Nasal cavity respiratory epithelium epithelial cell of viscerocranial mucosa (primary cell): ENCODE measurements at places on chromosomes 12 and 14. TPM values are rescaled to one million over a fixed set of nuclear protein-coding genes. Genes with fewer than 3 reads are reported as not detected.

Gene NR4A1
- total RNA-seq, result 0.28 and 0.68 TPM in 2 replicates

Gene TMEM233
- total RNA-seq, result not detected in 2 replicates

Gene PLEKHD1
- total RNA-seq, result 0.07 TPM in 1 of 2 replicates, not detected in the other

Gene FAM186B
- total RNA-seq, result 0.34 and 0.57 TPM in 2 replicates

Gene NFATC4
- 3.4 and 9.5 TPM in 2 replicates for total RNA-seq

Gene TBK1
- total RNA-seq, result 22.9 and 25.4 TPM in 2 replicates

Gene ZNF385A
- total RNA-seq, result 6.2 and 40.2 TPM in 2 replicates

Gene AVPR1A
- not detected in 2 replicates for total RNA-seq

Gene HOXC13
- not detected in 2 replicates for total RNA-seq

Gene MYH7
- total RNA-seq, result not detected in 2 replicates

Gene PPM1A
- 40.3 and 70.9 TPM in 2 replicates for total RNA-seq

Gene TAS2R14
- 0.68 and 4.1 TPM in 2 replicates for total RNA-seq

Gene C2CD5
- total RNA-seq, result 14.7 and 16.2 TPM in 2 replicates

Gene FAM90A1
- total RNA-seq, result 0.28 TPM in 1 of 2 replicates, not detected in the other

Gene CLEC2A
- not detected in 2 replicates for total RNA-seq

Gene ADAM20
- total RNA-seq, result 0.68 and 2.5 TPM in 2 replicates

Gene CALM1
- 198 and 1,047 TPM in 2 replicates for total RNA-seq

Gene ARID2
- 16.4 and 30.2 TPM in 2 replicates for total RNA-seq

Gene DPPA3
- total RNA-seq, result not detected in 2 replicates

Gene MYL2
- not detected in 2 replicates for total RNA-seq

Gene OR9K2
- total RNA-seq, result not detected in 2 replicates

Gene POTEM
- not detected in 2 replicates for total RNA-seq

Gene KRT77
- not detected in 2 replicates for total RNA-seq

Gene NRIP2
- not detected in 2 replicates for total RNA-seq

Gene KRT78
- 0.36 and 6.2 TPM in 2 replicates for total RNA-seq

Gene KLHL33
- total RNA-seq, result not detected in 2 replicates

Gene SLC5A8
- total RNA-seq, result not detected in 2 replicates

Gene KRT6C
- 171 and 249 TPM in 2 replicates for total RNA-seq

Gene MGST1
- total RNA-seq, result 94.7 and 203 TPM in 2 replicates

Gene ASCL1
- not detected in 2 replicates for total RNA-seq

Gene ADAM21
- under 0.01 and 0.14 TPM in 2 replicates for total RNA-seq

Gene ZDHHC22
- not detected in 2 replicates for total RNA-seq

Gene MORN3
- 0.50 and 3.4 TPM in 2 replicates for total RNA-seq

Gene RASAL1
- total RNA-seq, result 0.68 and 1.8 TPM in 2 replicates

Gene PRB2
- not detected in 2 replicates for total RNA-seq

Gene CIPC
- total RNA-seq, result 8.5 and 23.0 TPM in 2 replicates

Gene GPR68
- total RNA-seq, result 1.4 and 10.5 TPM in 2 replicates

Gene MYF6
- not detected in 2 replicates for total RNA-seq

Gene GALNT8
- not detected in 2 replicates for total RNA-seq

Gene CMKLR1
- not detected in 2 replicates for total RNA-seq

Gene GALNT6
- total RNA-seq, result 6.5 and 73.5 TPM in 2 replicates

Gene CD163
- total RNA-seq, result not detected in 2 replicates

Gene C12orf60
- 1.3 and 2.7 TPM in 2 replicates for total RNA-seq

Gene CCDC198
- not detected in 2 replicates for total RNA-seq

Gene OAS3
- total RNA-seq, result 4.8 and 16.0 TPM in 2 replicates

Gene LALBA
- not detected in 2 replicates for total RNA-seq

Gene KCNA1
- total RNA-seq, result not detected in 2 replicates

Gene FLRT2
- 14.4 and 33.5 TPM in 2 replicates for total RNA-seq

Gene CELA1
- total RNA-seq, result under 0.01 TPM in 1 of 2 replicates, not detected in the other

Gene SOAT2
- total RNA-seq, result not detected in 2 replicates

Gene ADGRD1
- total RNA-seq, result not detected in 2 replicates

Gene KCNH3
- under 0.01 TPM in 1 of 2 replicates, not detected in the other for total RNA-seq

Gene CLECL1
- total RNA-seq, result not detected in 2 replicates

Gene CAPS2
- total RNA-seq, result 2.7 and 6.1 TPM in 2 replicates

Gene EIF4B
- 1,225 and 1,493 TPM in 2 replicates for total RNA-seq
